ENCODE measurements at places on chromosomes 2 and 18.

- no peak for DNase-seq
These were observed 51.7 kb downstream of the ARHGAP28 start for GRCh38 chr18:6781142-6781714.

GRCh38 chr2:235479604-235480003 lies 14.2 kb upstream of the AGAP1 start:
- DNase-seq, result no peak

DNA sequence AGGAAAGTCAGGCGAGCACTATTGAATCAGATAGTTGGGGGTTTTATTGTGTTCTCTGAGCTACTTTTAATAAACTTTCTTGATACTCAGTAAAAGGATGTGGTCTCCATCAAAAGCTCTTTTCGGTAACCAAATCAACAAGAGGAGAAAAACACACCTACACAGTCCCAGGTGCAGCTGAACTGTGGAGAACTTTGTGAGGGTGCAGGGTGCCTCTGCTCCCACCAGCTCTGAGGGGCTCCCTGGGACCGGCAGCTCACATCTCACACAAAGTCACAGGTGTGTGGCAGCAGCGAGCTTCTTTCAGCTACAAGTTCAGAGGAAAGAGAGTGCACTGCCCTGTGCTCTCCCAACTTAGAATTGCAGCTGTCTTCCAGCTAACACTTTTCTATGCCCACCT lies 650.4 kb downstream of the RNF144A start:
- DNase-seq, result no peak

DNA sequence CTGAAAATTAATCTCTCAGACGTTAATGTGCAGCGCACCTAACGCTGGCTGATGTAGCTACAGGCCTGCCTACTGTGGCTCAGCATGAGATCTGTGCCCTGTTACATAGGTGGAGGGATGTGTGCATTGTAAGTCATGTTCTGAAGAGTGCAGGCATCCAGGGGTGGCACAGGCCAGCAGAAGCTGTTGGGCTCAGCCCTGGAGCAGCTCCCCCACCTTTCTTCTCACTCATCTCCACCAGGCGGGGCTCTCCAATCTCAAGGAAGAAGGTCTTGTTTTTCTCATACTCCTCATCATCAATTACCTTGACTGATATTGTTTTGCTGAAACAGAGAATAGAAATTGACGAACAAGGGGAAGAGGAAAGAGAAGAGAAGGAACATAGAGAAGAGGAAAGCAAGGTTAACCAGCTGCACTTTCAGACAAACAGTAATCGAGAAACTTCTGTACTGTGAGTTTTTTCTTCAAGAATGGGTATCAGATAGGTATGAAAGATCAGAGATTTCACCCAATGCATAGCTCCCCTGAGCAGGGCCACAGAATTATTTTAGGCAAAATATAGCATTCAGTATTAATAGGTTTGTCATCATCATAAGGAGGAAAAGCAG lies 273.6 kb downstream of the SLC8A1 start:
- DNase-seq, result no peak

DNA sequence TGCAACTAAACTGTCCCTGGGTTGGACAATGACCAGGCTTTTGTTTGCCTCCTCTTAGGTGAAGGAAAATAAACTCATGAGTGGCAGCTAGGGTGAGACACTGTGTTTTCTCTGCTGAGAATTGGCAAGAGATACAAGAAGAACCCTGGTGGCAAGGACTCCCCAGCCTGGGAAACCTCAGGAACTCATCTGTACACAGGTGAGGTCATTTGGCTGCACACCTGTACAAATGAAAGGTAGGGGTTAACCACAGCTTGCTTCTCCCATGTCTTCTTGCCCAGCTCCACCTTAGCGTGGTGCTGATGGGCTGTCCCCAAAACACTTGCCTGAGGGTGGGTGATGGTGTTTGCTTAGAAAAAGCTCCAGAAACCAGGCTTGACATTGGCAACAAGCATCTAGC lies 97.2 kb upstream of the FAM136A start:
- no peak for DNase-seq

- no peak for DNase-seq
These were observed 360.3 kb downstream of the LRP1B start for GRCh38 chr2:141770530-141770929.

DNA sequence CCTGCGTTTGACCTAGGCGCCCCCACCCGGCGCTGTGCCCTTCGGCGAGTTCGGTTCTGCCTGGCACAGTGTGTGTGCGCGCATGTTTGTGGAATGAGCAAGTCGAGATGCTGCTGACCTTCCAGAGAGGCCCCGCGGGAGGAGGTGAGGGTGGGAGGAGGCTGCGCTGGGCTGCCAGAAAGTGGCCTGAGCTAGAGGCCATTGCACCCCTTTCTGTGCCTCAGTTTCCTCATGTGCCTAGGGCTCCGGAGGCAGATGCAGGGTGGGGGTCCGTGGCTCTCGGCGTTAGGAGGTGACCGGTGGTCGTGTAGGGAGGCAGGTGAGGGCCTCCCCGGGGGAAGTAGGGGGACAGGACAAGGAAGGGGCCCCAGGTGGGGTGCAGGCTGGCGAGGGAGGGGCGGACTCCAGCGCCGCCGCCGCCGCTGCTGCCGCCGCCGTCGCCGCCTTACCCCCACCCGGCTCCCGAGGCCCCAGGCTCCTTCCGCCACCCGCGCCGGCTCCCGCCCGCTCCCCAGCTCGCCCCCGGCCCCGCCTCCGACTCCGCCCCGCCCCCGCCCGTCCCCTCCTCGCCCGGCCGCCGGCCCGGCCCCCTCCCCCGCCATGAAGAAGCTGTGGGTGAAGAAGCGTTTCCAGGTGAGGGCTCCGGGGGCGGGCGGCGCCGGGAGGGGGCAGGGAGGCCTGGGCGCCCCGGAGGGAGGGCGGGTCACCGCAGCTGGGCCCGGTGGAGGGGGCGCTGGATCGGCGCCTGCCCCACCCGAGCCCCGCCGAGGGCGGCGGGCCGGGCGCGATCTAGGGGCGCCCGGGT lies 7.0 kb downstream of the SPEG start:
- DNase-seq, result peak; percentile 10

GRCh38 chr18:8516371-8517250 lies 92.6 kb upstream of the RAB12 start:
- DNase-seq, result no peak

DNA sequence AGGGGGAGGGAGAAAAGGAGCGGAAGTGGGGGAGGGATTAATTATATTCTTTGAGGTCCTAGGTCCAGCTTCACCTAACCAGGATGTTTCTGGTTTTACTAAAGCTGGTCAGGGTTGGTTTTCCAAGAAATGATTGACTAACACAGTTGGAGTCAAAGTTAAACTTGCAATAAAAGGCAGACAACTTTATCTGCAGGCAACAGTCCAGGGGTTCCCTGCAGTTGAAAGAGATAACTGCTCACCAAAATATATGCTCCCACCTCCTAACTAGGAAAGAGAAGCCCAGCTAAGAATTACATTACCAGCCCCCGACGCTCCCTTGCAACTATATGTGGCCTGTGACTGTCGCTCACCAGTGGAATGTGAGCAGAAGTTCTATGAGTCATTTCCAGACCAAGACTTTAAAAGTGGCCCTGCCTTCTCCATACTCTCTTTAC lies 140.0 kb upstream of the PKDCC start:
- no peak for DNase-seq

- DNase-seq, result peak; percentile 65
These were observed 79.4 kb upstream of the ASB18 start for GRCh38 chr2:236343400-236344161.

- DNase-seq, result no peak
These were observed 6.9 kb downstream of the UGT1A10 start for GRCh38 chr2:233643128-233643527.

GRCh38 chr2:162324953-162325352 lies 6.5 kb upstream of the IFIH1 start:
- DNase-seq, result no peak

Data from NCI-H748 treated with DMSO at 0.1 percent for 48 hours (cell line).